ENCODE measurements at places on chromosomes 1 and 21. TPM values are rescaled to one million over a fixed set of nuclear protein-coding genes. Genes with fewer than 3 reads are reported as not detected.

GRCh38 chr21:40060083-40060677, 192.9 kb downstream of the PCP4 start:
- ATAC-seq, result no peak

DNA sequence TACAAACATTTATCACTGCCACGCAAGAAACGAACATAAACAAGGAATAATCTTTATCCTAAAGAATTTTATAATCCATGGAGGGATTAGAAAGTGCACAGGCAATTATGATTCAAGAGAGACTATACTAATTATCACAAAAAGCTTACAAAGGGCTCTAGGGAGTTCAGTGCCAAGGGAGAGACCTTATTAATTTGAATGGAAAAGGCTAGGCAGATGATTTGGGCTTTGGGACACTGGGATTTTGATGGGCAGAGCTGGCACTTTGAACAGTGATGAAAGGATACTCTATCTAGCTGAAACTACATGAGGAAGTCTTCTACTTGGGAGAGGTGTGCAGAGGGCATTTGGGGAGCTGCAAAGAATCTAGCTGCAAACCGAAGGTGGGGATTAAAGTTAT, 48.9 kb upstream of the IVNS1ABP start:
- no peak for ATAC-seq

DNA sequence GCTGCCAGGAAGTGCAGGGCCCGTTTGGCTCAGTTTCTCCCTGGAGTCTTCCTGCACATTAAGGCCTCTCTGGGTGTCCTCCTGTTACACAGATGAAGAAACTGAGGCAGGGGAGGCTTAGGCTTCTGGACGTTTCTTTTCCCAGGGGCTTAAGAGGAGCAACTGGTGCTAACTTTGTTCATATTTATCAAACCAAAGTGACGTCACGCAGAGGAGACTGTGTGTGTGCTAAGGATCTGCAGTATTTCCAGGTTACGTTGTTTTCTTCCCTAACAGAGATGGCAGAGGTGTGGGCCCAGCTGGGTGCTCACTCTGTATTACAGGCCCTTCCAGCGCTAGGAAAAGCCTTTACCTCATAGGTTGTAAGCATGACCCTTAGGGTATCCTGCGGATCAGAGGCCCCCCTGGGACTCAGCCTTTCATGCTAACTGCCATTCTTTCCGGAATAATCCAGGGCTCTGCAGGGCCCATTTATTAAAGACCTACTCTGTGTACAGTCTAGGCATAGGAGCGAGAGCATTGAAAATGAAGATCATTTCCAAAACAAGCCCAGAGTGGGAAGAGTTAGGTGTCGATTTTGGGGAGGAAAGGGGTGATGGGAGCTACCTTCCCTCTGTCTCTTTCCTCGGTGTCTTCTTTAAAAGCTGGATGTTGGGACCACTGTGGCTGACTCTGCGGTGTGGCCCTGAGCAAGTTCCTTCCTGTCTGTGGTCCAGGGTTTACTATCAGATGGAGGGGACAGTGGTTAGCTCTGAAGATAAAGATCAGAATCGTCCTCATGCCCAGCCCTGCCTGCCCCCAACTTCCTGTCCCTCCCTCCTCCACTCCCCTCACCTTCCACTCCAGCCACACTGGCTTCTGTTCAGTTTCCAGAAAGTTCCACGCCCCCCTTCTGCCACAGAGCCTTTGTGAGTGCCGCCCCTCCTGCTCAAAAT, 4.6 kb downstream of the AGTRAP start:
- ATAC-seq, result peak; percentile 49

GRCh38 chr1:71899881-71900280, 382.5 kb downstream of the NEGR1 start:
- no peak for ATAC-seq

GRCh38 chr1:55214934-55215193, 300 bp downstream of the USP24 start:
- peak; percentile 34 for ATAC-seq

SPTA1 gene
- not detected for total RNA-seq

KRTAP24-1 gene
- not detected for total RNA-seq

- peak; percentile 49 for ATAC-seq
Observed at GRCh38 chr1:46030876-46031660, 101.4 kb downstream of the PIK3R3 start.

PINK1 gene
- total RNA-seq, result 4.1 TPM

DNA sequence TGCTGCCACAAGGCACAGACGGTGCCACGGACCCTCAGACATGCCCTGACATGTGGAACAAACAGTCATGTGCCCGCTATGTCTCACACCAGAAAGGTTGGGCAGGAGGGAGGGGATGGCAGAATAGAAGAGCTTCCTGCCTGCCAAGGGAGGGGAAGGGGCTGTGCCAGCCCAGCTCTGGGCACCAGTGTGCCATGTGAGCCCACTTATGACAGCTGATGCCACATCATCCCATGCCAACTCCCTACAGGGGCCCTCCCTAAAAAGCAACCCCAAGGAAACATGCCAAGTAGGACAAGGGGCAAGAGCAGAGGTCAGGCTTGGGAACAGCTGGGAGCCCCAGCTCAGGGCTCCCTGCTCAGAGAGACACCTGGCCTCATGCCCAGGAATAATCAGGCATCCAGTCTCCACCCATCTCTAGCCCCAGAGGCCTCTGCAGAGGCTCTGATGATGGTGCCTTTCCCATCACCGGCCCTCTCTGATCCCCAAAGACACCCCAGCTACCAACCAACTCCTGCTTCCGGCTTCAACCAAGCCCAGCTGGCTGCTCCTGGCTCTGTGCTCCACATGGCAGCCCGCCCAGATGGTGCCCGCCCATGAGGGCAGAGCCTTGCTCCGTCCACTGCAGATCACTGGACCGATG, 10.3 kb downstream of the ADGRB2 start:
- ATAC-seq, result no peak

GRCh38 chr1:233859446-233859845, 45.0 kb upstream of the SLC35F3 start:
- ATAC-seq, result no peak

SASS6 gene
- total RNA-seq, result 14.3 TPM

- peak; percentile 62 for ATAC-seq
Observed at GRCh38 chr21:36859744-36860501, 106.5 kb downstream of the HLCS start.

GLUL gene
- 159 TPM for total RNA-seq

- ATAC-seq, result no peak
Observed at GRCh38 chr1:211484755-211485479, 7.0 kb downstream of the RD3 start.

- ATAC-seq, result no peak
Observed at GRCh38 chr21:44440241-44441040, 14.9 kb upstream of the LRRC3 start.

DNA sequence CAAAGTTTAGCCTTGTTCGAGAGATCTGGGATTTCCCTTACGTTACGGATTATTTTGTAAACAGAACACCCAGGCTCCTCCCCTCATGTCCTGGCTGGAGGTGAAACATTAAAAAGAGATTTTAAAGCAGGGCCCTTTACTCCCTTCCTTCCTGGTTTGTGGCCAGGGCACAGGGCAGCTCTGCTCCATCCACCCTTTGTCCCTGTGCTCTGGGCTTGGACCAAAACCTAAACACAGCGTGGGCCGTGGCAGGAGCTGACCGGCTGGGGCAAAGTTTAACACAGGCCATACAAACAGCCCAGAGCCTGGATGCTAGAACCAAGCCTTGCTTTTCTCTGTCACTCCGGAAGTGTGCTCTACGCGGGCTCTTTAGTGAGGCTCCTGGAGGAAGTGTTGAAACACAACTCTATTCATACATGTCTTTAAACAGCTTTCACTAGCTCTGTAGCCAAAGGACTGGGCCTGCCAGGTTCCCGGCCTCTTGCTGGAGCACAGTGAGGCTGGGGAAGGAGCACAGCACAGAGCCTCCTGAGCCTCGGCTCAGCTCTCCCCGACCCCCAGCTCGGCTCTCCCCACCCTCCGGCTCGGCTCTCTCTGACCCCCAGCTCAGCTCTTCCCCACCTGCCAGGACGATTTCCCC, 84.7 kb downstream of the PDE9A start:
- peak; percentile 80 for ATAC-seq

DNA sequence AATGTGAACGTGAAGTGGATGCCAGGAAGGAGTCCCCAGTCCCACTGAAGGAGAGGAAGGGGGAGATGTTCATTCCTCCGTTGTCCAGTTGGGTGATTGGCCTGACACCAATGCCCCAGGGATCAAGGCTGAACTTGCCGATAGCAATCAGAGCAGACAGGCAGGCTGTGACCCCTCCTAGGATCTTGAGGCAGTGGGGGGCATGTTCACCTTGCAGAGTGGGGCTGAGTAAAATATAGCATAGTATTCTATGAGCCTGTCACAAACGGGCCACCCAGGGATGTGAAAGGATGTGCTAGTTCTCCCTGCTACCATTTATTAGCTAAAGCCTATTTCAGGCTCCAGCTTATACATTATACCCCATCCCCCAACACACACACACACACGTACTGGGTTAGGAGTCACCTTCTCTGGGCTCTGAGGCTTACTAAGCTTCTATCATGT, 80.7 kb upstream of the CD34 start:
- ATAC-seq, result no peak

All from activated T-helper 17 cell treated with anti-CD3 and anti-CD28 coated beads, Interleukin-2, amount 50 U/mL, for 72 hours (primary cell).